ENCODE measurements at places on chromosomes 7 and 10.
A peak's percentile ranks its signal among the peaks of the same experiment; 100 is the strongest.

GRCh38 chr10:130636313-130636930 lies 500.2 kb downstream of the GLRX3 start:
- no peak for DNase-seq

- DNase-seq: no peak
Observed at GRCh38 chr10:25280573-25280972, 105.8 kb downstream of the GPR158 start.

GRCh38 chr7:82623812-82624211 lies 180.2 kb upstream of the CACNA2D1 start:
- DNase-seq: no peak

- no peak for DNase-seq
Observed at GRCh38 chr7:133836666-133837065, 290.5 kb upstream of the LRGUK start.

GRCh38 chr7:143906151-143906550 lies 4.2 kb upstream of the TCAF1 start:
- DNase-seq: no peak

DNA sequence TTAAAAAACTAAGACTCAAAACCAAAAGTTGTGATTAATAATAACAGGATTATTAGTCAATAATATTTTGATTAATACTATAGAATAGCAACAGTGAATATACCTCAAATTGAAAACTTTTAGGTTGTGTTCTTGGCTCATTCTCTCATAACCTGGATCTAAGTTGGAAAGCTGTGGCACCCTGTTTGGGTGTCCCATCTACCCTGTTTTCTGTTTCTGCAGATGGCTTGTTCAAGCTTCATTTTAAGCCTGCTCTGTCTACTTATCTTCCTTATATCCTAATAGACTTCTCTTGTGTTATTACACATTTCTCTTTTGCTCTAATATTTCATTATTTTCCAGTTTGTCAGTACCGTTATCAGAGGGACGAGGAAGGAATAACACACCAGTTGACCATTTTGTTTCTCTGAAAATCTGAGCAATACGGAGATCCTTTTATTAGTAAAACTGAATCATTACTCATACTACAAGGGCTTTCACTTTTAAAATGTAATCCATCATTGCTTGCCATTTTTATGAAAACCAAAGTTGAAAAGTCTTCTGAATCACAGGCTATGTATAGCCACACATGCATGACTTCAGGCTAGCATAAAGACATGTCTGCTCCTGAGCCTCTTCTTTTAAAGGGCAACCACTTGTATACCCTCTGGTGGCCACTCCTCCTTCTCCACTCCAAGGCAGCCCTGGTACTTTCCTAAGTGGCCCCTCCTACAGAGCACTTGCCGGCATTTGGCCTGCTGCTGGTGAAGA lies 22.3 kb downstream of the COX15 start:
- DNase-seq: no peak

DNA sequence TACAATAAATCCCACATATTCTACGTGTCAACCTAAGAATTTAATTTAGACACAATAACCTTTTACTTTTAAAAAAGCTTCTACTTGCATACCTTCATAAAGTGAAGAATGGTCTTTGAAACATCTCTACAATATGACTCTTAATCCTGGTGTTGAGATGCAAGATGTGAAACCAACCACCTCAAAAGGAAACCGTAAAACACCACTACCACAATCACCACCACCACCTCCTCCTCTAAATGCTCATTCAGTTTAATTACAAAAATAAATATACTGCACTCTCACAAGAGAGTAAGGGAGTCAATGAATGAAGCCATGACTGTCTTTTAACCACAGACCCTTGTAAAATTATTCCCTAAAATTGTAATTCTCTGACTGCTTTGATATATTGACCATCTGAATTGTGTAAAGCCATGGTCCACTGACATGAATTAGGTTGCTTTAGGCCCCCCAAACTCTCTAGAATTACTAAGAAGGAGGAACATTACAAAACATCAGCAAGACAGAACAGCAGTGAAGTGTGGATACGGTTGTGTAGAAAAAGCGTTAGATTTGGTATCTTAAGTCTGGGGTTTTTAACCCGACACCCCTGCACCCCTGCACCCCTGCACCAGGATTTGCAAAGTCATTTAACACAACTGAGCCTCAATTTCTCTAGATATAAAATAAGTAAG lies 171.4 kb downstream of the SFMBT2 start:
- no peak for DNase-seq

DNA sequence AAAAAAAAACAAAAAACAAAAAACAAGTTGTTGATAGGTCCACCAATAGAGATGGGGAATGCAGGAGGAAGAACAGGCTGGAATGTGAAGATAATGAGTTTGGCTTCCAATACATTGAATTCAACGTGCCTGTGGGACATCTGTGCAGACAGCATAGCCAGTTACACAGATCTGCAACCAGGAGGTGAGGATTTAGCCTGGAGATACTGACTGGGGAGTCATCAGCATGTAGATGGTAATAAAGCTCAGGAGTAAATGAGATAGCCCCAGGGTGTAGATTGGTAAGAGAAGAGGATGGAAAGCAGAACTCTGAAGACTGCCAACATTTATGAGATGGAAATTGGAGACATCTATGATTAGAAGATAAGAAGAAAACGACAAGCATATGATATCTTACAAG lies 4.7 kb upstream of the TRIM8 start:
- DNase-seq: no peak

GRCh38 chr10:118720685-118721538 lies 33.9 kb downstream of the CACUL1 start:
- DNase-seq: peak; percentile 46

DNA sequence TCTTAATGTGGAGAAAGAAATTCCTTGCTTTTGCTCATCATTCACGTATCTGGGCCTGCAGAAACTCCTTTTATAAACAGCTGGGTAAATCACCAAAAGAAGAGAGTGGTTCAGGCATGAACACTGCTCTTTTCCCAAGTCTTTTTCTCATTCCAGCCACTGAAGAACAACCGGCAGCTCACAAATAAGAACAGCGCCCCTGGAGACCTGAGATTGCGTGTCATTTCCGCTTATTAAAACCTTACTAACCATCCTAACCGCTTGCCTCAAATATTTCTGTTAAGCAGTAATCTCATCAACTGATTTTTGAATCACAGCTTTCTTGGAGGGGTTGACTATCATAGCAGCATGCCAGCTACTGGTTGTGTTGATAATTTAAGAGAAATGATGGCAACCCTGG lies 213.0 kb upstream of the PLXNA4 start:
- DNase-seq: no peak

- no peak for DNase-seq
Observed at GRCh38 chr10:8577686-8578085, 523.2 kb downstream of the GATA3 start.

DNA sequence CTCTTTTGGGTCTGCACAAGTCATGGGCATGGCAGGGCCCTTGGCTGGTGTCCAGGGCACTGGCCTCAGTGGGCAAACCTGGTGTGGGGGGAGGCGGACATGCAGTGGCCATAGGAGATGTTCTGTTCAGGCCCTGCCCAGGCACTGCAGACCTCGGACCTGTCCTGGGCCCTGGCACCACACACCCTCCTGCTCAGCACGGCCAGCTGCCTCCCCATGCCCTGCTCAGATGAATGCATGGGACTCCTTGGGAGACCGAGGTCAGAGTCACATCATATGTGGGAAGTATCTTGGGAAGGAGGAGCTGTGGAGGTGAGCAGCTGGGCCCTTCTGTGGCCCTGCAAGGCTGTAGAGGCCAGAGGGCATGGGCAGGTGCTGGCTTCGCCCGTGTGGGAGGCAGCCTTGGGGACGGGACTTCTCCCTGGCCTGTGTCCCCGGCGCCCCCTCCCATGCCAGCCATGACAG lies 130.8 kb downstream of the VIPR2 start:
- no peak for DNase-seq

DNA sequence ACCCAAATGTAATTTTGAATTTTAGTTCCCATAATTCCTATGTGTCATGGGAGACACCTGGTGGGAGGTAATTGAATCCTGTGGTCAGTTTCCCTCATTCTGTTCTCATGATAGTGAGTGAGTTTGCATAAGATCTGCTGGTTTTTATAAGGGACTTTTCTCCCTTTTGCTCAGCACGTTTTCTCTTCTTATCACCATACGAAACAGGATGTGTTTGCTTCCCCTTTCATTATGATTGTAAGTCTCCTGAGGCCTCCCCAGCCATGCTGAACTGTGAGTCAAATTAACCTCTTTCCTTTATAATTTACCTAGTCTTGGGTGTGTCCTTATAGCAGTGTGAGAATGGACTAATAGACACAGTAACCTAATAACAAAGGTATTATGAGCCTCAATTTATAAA lies 36.1 kb upstream of the ZNF736 start:
- DNase-seq: no peak

- DNase-seq: peak; percentile 30
Observed at GRCh38 chr7:30027065-30027456, 559 bp upstream of the FKBP14 start.

DNA sequence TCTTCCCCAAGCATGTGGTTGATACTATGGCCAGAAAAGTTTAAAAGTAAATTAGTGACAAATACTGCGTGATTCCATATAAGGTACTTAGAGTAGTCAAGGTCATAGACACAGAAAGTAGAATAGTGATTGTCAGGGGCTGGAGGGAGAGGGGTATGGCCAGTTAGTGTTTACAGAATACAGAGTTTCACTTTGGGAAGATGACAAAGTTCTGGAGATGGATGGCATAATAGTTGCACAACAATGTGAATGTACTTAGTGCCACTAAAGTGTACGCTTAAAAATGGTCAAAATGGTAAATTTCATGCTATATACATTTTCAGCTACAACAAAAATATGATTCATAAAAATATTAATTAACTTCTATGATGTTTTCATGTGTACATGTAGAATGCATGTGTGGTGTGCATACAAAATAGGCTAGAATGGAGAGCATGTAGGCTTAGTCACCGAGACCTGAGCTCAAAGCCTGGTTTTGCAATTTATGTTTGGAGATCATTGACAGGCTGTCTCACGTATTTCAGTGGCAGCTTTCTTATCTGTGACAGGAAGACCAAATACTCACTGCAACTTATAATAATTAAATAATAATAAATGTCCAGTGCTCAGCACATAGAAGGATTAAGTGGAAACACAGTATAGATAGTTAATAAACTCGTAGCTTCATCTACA lies 625.6 kb downstream of the SUGCT start:
- no peak for DNase-seq

DNA sequence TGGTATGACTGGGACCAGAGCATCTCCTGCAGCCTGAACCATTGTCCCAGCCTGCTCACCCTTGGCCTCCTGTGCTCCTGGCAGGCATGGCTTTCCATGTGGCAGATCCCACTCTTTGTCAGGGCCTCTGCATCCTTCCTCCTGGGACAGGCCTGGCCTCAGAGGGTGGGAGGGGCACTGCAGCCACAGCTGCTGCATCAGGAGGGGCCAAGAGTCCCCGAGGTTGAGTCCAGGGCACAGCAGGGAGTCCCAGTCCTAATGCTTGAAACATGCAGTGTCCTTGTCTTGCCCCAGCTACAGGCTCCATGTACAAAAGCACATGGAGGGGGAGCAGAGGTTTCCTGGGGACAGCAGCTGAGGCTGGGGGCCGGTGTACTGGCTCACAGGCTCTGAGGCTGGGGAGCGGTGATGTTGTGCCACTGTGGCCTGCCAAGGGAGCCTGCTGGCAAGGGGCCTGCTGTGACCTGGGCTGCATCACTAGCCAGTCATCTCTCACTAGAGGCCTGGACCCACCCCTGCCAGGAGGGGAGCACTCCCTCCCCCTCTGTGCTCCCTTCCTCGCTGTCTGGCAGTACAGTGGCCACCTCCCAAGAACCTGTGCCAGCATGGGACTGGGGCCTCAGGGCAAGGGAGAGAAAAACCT lies 144.8 kb downstream of the ZNF248 start:
- DNase-seq: no peak

GRCh38 chr10:81680359-81680758 lies 194.6 kb upstream of the NRG3 start:
- DNase-seq: no peak

DNA sequence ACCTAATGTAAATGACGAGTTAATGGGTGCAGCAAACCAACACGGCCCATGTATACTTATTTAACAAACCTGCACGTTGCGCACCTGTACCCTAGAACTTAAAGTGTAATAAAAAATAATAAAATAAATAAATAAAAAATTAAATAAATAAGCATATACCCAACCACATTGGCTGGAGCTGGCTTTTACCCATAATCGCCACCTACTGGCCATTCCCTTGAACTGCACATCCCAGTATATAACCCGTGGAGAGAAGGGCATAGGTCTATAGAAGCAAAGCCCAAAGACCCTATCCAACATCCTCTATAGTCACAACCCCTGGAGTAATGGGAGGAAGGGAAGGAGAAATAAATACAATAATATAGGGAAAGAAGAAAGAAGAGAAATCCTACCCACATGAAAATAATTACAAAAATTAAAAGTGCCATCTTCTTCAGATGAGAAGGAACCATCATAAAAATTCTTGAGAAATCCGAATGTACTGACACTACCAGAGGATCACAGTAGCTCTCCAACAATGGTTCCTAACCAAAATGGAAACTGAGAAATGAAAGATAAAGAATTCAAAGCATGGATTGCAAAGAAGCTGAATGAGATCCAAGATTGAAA lies 65.6 kb downstream of the TWIST1 start:
- peak; percentile 3 for DNase-seq

DNA sequence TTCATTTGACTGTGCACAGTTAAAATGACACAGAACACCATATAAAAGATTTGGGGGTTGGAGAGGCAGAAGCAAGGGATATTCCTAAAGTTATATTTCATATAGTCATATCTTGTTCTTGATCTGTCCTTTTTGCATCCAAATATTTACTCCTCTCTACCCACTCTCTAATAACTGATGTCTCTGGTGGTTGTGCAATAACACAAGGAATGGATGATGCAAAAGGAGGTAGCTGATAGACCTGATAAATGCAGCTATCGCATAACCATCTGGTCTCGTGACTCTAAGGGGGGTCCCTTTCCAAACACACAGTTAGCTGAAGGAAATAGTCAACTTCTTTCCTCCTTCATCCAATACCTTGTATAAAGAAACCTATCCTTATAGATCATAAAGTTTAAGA lies 123.1 kb downstream of the POLR1F start:
- no peak for DNase-seq

GRCh38 chr10:132606536-132607316 lies 69.1 kb downstream of the INPP5A start:
- DNase-seq: no peak

- no peak for DNase-seq
Observed at GRCh38 chr7:24402655-24403054, 118.7 kb downstream of the NPY start.

DNA sequence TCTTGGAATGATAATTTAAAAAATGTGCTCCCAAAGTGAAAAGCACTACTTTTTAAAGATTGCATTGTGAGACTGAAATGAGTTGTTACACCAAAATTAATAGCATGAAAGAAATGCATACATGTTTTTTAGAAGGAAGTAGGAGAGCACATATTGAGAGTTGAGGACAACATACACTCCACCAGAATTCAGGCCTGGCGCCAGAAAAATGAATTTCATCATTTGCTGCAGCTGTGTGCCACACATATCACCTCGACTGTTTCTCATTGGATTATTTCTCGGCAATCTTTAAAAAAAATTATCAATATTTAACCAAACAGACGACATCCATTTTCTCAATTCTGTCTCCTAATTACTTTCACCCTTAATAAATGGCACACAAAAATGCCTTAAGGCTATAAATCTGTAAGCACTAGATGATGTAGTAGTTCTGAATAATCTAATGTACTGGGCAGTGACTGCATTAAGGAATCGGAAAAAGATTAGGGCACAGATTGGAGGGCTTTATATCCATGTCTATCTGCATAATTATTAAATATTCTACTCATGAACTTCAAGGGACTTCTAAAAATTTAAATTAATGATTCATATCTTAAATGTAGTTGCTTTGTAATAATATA lies 590.4 kb downstream of the NXPH1 start:
- DNase-seq: no peak
